ENCODE measurements at places on chromosomes 1 and 21. TPM values are rescaled to one million over a fixed set of nuclear protein-coding genes. Genes with fewer than 3 reads are reported as not detected.

The INSRR gene
- 0.42 TPM for polyA plus RNA-seq

The SORT1 gene
- 107 TPM for polyA plus RNA-seq

The TACSTD2 gene
- 0.39 TPM for polyA plus RNA-seq

The B3GALT6 gene
- polyA plus RNA-seq = 13.5 TPM

The RNPC3 gene
- polyA plus RNA-seq = 4.5 TPM

The RHOU gene
- polyA plus RNA-seq = 18.4 TPM

The RGS8 gene
- polyA plus RNA-seq = 9.7 TPM

The NR5A2 gene
- polyA plus RNA-seq = 0.53 TPM

The RASAL2 gene
- polyA plus RNA-seq = 4.0 TPM

The ANKRD65 gene
- 54.3 TPM for polyA plus RNA-seq

The DNAJC8 gene
- 119 TPM for polyA plus RNA-seq

The SLC9C2 gene
- polyA plus RNA-seq = not detected

The S100A3 gene
- 0.71 TPM for polyA plus RNA-seq

The FAM163A gene
- polyA plus RNA-seq = 0.46 TPM

The FALEC gene
- polyA plus RNA-seq = not detected

The STIL gene
- 6.6 TPM for polyA plus RNA-seq

The SLC16A4 gene
- polyA plus RNA-seq = 2.4 TPM

The NPPB gene
- polyA plus RNA-seq = 0.56 TPM

The GSTM2 gene
- 63.2 TPM for polyA plus RNA-seq

The C1orf174 gene
- 13.9 TPM for polyA plus RNA-seq

The FCER1A gene
- polyA plus RNA-seq = not detected

The RAB25 gene
- polyA plus RNA-seq = 113 TPM

The IL19 gene
- polyA plus RNA-seq = not detected

The RHEX gene
- polyA plus RNA-seq = not detected

The RPF1 gene
- 26.7 TPM for polyA plus RNA-seq

The G0S2 gene
- polyA plus RNA-seq = 3.5 TPM

The TSTD1 gene
- polyA plus RNA-seq = 134 TPM

The CATSPERE gene
- polyA plus RNA-seq = 0.25 TPM

The NMNAT2 gene
- 12.3 TPM for polyA plus RNA-seq

The TSPAN2 gene
- 0.15 TPM for polyA plus RNA-seq

The SYCP1 gene
- not detected for polyA plus RNA-seq

The FAM72C gene
- 7.8 TPM for polyA plus RNA-seq

The C1orf50 gene
- 13.3 TPM for polyA plus RNA-seq

The ATF3 gene
- polyA plus RNA-seq = 12.3 TPM

The SELP gene
- polyA plus RNA-seq = 0.29 TPM

The ZFP69B gene
- polyA plus RNA-seq = 7.4 TPM

The RNU1-2 gene
- not detected for polyA plus RNA-seq
